ENCODE measurements at places on chromosomes 6 and 20.

DNA sequence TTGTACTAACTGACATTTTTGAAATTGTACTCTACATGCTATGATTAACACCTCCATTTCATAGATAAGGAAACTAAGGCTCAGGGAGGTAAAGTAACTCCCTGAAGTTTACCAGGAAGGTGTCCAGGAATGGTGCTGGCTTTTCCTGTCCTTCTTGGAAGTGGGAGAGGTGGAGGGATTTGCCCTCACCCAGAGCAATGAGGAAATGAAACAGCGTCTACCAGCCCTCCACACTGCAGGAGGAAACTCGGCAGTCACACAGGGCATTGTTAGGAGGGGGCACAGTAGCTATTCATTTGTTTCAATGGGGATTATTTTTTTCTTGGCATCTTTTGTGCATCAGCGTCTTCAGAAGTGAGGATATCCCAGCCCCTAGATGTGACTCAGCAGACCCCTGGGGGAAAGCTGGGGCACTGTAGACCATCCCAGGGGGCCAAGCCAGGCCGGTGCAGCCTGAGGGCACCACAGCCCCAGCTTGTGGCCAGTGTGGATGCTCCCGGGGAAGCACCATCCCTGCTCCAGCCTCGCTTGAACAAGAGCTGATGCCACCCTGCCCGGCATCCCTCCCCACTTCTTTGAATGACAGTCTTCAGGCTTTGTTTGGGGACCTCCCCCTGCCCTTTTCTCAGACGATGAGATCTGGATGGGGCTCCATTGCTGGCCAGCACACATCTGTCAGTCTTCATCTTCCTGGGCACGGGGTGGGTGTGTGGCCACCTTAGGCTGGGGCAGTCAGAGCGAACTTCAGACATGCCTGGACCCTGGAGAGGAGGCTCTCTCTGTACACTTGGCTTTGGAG lies 224.4 kb upstream of the PMEPA1 start:
- no peak for DNase-seq

DNA sequence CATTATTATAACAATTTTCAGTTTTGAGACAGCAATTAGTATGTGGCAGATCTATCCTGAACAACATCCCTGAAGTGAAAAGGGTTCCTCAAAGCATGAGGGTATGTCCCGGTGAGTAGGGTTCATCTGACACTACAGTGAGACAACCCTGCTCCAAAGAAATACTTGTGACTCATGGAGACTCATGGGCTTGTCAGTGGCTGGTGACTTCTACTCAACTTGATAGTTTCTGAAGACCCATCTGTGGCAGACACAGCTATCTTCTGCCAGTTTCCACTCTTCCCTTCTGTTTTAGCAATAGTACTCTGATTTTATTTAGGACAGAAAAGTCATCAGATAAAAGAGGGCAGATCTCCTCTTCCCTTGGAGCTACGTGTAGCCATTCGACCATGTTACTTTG lies 41.4 kb downstream of the MAP3K7 start:
- DNase-seq: no peak

GRCh38 chr6:88825856-88826255 lies 137.6 kb downstream of the RNGTT start:
- DNase-seq: no peak

DNA sequence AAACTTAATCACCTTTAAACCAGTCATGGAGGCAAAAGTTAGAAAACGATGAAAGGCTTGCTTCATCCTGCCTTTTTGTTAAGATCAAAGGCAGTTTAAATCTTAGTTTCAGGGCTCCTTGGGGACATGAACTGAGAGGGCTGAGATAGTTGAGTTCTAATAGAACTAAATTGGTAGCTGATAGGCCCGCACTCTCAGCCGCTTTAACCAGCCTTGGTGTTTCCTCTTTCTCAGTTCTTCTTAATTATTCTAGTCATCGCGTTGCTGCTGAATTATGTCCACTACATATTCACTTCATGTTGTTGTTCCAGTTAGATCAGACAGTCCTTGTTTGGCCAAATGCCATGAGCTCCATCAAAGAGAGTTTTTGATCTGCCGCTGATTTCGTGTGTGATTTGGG lies 72.5 kb downstream of the ANKS1A start:
- no peak for DNase-seq

DNA sequence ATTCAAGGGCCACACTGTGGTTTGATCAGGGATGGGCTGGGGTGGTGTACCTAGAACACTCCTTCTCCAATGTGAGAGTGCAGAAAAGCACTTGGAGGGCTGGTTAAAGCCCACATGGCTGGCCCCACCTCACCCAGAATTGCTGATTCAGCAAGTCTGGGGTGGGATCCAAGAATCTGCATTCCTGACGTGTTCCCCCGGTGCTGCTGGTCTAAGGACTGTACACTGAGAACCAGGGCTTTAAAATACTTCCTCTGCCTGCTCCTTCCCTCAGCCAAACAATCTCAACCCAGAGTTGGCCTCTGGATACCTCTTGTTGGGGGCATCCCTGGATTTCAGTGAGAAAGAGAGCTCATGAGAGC lies 13.4 kb upstream of the OCSTAMP start:
- no peak for DNase-seq

- DNase-seq: no peak
These were observed 802.9 kb downstream of the MAFB start for GRCh38 chr20:39885975-39886649.

GRCh38 chr20:5222919-5223634 lies 93.7 kb downstream of the PROKR2 start:
- no peak for DNase-seq

DNA sequence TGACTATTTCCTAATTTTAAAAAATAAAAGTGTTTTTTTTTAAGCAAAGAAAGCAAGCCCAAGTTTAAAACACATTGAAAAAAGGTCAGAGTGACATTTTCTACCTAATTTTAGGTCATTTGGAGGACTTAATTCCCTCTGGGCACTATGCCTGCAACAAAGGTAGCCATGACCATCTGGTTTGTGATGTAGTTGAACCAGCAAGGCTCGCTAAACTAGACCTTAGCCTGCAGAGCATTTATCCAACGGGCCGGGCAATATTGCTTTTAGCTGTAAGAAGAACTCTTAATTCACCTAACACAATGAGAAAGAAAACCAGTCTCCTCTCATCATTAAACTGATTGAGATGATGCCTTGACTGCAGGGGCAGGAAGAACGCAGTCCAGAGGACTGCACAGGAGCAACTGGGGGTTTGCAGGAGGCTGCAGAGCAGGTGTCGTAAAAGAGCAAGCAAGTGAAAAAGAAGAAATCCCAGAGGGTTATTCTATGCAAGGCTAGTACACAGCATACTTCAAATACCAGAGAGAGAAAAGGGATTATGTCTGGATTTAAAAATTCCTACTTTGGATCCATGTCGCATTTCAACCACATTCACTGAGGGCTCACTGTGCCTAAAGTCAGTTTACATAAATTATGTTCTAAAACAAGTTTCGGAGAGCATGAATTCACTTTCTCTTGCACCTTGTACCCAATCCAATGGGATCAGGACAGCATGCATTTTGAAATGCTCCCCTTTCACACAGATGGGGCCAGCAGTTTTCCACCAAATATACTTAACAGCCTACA lies 12.8 kb downstream of the TRAF3IP2 start:
- no peak for DNase-seq

DNA sequence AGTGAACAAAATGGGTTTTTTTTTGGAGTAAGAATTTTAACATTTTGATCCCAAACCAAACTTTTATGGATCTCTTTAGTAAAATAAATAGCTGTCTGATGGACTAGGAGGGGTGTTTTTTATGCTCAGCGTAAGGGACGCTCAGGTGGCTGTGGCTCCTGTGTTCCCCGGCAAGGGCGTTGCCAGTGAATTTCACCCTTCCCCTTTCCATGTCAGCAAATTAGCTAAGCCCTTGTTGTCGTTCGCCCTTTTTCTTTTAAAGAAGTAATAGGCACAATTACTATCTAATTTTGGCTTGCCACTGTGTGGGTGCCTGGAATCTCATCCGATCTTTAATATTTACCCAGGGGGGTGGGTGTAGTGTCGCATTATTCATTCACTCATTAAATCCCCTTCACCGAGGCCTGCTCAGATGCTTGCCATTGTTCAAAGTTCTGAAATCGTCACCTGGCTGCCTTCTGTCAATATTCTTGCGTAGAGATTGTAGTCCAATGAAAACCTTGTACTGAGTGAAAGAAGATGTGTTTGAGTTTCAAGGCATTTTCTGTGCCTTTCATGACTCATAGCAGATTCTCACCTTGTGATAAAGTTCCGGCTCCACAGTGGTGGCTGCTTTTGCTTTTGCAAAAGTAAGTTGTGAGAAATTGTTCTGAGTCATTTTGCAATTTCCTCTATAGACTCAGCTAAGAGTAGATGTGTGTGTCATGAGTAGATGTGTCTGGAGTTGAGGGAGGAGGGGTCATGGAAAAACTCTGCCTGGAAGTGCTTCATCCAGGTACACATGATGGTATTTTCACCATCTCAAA lies 40.0 kb upstream of the CLDN20 start:
- DNase-seq: no peak

- DNase-seq: no peak
These were observed 15.5 kb upstream of the CARMIL1 start for GRCh38 chr6:25263657-25264056.

- DNase-seq: no peak
These were observed 128.3 kb downstream of the UTRN start for GRCh38 chr6:144413418-144413817.
